ENCODE measurements at places on chromosomes 2 and 18. TPM values are rescaled to one million over a fixed set of nuclear protein-coding genes. Genes with fewer than 3 reads are reported as not detected.

Gene LGALSL
- 11.0 TPM for total RNA-seq

Gene PPP1R1C
- 1.8 TPM for total RNA-seq

Gene AMER3
- total RNA-seq = not detected

Gene MBOAT2
- 68.6 TPM for total RNA-seq

Gene SULT1C4
- total RNA-seq = not detected

Gene DES
- 0.27 TPM for total RNA-seq

Gene NR4A2
- total RNA-seq = 2.0 TPM

Gene ANKRD62
- not detected for total RNA-seq

Gene REV1
- 9.8 TPM for total RNA-seq

Gene RBM44
- total RNA-seq = 0.16 TPM

Gene RAX
- not detected for total RNA-seq

Gene PDCD1
- total RNA-seq = 0.02 TPM

Gene PTPRN
- total RNA-seq = 1.2 TPM

Gene GAD1
- total RNA-seq = 0.34 TPM

Gene RRM2
- 239 TPM for total RNA-seq

Gene MARCHF4
- 21.4 TPM for total RNA-seq

Gene TNS1
- 17.4 TPM for total RNA-seq

Gene KDM3A
- 20.6 TPM for total RNA-seq

Measured in A549 treated with AZD2906 at 1 μM for 4 hours (cell line).